ENCODE measurements at places on chromosomes 7 and 10.

- no peak for DNase-seq
Measured at GRCh38 chr10:86182595-86182994, 184.0 kb downstream of the GRID1 start.

GRCh38 chr7:126727930-126728391, 524.8 kb downstream of the GRM8 start:
- DNase-seq = no peak

DNA sequence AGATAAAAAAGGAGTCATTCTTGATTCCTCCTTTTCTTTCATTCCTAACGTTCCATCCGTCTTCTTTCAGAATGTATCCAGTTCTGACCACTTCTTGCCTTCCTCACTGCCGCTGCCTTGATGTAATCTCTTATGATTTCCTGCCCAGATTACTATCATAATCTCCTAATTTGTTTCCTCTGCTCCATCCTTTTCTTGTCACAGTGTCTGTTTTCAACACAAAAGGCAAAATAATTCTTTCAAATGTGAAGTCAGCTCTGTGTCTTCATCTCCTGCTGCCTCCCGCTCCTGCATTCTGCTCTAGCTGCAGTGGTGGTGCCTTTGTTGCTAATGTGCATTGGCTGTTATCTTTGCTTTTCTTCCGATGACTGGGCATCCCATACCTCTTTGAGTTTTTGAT, 150.9 kb downstream of the SND1 start:
- DNase-seq = no peak

DNA sequence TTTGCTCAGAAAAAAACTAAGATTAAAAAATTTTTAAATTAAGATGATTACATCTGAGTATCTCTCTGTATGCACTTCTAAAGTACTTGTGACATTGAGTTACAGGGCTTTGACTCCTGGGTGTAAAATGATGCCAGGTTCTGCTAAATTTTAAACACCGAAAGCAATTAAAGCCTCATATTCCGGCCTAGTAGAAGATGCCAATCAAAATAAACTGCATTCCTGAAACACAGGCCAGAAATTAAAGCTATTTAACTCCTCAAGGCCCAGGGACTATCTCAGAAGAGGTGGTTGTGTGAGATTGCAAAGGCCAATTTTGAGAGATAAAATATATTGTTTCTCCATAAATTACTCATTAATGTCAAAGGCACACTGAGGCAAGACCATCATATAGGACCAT, 388.3 kb downstream of the KIF20B start:
- DNase-seq = no peak

- DNase-seq = no peak
Measured at GRCh38 chr10:79407811-79408795, 37.3 kb downstream of the ZCCHC24 start.

- DNase-seq = no peak
Measured at GRCh38 chr7:104367926-104368325, 39.5 kb downstream of the LHFPL3 start.

DNA sequence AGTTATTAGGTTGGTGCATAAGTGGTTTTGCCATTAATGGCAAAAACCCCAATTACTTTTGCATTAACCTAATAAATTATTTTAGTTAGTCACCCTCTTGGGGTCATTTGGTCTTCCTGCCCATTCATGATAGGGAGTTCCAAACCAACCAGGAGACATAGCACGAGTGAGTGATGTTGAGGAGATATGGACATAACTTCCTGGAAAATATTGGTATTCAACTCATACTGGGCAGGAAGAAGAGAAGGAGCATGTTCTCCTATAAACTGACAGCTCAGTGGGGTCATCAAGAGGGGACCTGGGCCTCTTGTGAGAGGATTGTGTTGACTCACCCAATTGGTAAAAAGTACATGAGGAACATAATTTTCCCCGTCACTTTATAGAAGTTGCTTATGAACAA, 23.7 kb downstream of the SPAG6 start:
- DNase-seq = no peak

- no peak for DNase-seq
Measured at GRCh38 chr10:74947781-74948401, 121.5 kb downstream of the KAT6B start.

- DNase-seq = no peak
Measured at GRCh38 chr10:74927701-74928100, 101.3 kb downstream of the KAT6B start.

GRCh38 chr10:107092321-107092720, 72.2 kb downstream of the SORCS1 start:
- DNase-seq = no peak

GRCh38 chr10:68831961-68832455, 4.7 kb downstream of the STOX1 start:
- DNase-seq = no peak

- DNase-seq = no peak
Measured at GRCh38 chr10:49527061-49527460, 11.9 kb downstream of the ERCC6 start.

DNA sequence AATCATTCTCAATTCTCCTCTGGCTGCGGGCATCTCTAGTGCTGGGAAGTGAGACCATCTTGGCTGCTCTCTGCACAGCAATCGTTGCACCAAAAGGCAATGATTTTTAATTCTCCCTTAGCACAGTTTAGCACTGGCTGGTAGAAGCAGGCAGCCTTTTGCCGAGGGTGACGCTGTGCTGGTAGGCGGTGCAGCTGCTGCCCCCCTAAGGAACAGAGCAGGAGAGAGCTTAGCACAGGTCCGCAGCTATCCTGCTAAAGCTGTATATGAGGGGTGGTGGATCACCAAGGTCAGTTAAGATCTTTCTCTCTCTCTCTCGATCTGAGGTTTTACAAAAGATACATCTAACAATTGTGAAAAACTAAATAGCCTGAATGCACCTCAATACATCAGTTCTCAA, 390.1 kb downstream of the GATA3 start:
- peak; percentile 17 for DNase-seq

- DNase-seq = no peak
Measured at GRCh38 chr7:130758429-130759056, 24.5 kb upstream of the KLF14 start.

- DNase-seq = no peak
Measured at GRCh38 chr7:2520761-2521290, 1.3 kb downstream of the LFNG start.

- DNase-seq = no peak
Measured at GRCh38 chr7:50409856-50410745, 40.0 kb downstream of the FIGNL1 start.

DNA sequence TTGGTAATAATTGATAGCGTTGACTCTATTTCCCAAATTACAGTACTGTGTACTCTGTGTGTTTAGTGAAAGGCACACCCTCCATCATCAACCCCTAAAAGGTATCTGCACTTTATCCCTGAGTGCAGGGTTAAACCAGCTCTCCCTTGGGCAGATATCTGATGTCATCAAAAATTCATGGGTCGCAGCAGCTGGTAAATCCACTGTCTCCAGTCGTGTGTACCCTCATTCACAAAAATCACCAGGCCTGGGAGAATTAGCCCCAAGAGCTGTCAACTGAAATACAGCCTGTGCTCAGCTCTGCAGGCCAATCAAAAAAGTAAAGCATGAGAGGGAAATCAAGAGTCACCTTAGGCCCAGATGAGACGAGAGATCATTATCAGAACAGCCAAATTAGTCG, 103.7 kb downstream of the HIP1 start:
- DNase-seq = no peak

GRCh38 chr10:62082729-62083411, 181.4 kb downstream of the ARID5B start:
- DNase-seq = no peak

GRCh38 chr7:128206017-128206746, 34.9 kb upstream of the LEP start:
- no peak for DNase-seq

- DNase-seq = no peak
Measured at GRCh38 chr7:46549892-46550639, 629.0 kb upstream of the IGFBP3 start.

DNA sequence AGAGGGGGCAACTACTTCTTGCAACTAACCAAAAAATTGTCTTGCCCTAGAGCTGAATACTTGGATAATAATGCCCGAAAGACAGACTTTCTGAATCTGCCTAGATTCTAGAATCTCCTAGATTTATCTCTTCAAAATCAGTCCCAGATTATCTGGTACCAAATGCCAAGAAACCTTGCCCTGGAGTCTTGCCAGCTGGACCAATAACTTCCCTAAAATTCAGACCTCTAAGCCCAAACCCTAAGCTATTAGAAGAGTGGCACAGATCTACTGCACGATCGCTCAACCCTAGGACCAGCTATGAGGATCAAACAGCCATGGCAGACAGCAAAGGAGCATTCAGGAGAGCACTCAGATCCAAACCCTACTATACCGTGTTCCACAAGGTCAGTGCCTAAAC, 45.0 kb downstream of the ARMH3 start:
- no peak for DNase-seq

DNA sequence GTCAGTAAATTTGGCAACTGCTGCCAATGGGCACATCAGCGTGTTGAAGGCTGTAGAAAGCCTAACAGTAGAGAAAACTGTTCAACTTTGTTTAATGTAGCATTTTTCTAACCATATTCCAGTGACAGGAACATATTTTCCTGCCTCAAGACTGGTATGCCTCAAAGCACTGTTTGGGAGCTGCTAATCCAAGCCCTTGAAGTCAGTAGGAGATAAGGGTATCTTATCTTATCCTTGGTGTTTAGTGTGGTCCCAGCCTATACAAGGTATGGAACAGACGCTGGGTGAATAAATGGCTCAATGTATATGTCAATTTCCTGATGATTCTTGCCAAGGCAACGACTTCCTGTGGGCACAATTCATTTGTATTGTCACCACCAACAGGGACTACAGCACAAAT, 97.5 kb upstream of the CREB5 start:
- DNase-seq = no peak

GRCh38 chr10:9096288-9096687, 1041.8 kb downstream of the GATA3 start:
- DNase-seq = peak; percentile 4

GRCh38 chr10:1627945-1628344, 109.4 kb downstream of the ADARB2 start:
- no peak for DNase-seq

- no peak for DNase-seq
Measured at GRCh38 chr7:127252778-127253280, at the start of gene GRM8. Gene GRM8, minus strand, starts transcription at chr7:127252941.

DNA sequence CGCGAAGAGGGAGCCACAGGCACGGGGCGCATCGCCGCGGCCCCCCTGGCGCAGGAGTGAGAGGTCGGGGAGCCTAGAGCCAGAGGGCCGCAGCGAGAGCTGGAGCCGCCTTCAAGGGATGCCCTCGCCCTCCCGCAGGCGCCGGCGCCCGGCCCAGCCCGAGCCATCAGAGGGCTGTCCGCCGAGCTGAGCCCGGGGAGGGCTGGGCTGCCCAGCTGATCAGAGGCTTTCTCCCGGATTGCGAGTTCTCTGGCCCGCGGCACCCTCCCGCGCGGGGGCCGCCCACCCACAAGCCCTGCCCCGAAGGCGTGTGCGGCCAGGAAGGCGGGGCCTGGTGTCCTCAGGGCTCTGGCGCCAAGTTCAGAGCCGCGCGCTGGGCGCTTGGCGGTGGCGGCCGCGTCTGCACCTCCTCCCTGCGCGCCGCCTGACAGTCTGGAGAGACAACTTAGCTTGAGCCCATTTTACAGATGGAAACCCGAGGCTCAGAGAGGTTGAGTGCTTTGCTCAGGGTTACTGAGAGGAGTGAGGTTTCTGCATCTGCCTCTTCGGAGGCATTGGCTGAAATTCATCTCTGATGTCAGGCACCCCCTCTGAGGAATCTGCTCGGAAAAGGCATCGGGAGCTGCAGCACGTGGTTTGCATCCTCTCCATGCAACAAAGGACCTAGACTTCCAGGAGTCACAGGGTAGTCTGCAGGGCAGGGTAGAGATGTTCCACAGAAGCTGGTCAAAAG, 3.8 kb upstream of the ANTXRL start:
- DNase-seq = peak; percentile 60

GRCh38 chr10:104033966-104034365, 51.7 kb downstream of the COL17A1 start:
- DNase-seq = no peak

GRCh38 chr7:140230516-140230860, 53.7 kb upstream of the KDM7A start:
- DNase-seq = peak; percentile 73

- no peak for DNase-seq
Measured at GRCh38 chr7:143407287-143408251, 1.1 kb downstream of the EPHA1 start.

- no peak for DNase-seq
Measured at GRCh38 chr7:95092324-95092723, 184.9 kb downstream of the PPP1R9A start.

- no peak for DNase-seq
Measured at GRCh38 chr10:78388331-78389050, 354.8 kb downstream of the RPS24 start.

DNA sequence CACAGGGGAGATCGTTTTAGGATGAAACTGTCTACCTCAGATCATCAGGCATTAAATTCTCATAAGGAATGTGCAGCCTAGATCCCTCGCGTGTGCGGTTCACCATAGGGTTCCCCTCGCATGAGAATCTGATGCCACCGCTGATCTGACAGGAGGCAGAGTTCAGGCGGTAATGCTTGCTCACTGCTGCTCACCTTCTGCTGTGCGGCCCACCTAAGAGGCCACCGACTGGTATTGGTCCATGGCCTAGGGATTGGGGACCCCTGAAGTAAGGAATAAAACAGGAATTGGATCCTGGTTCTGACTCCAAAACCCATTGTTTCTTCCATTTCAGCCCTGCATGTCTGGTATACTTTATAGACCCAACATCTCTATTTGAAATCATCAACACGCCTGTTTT, 4.1 kb downstream of the NOD1 start:
- no peak for DNase-seq

GRCh38 chr7:131633342-131633843, 77.0 kb upstream of the PODXL start:
- DNase-seq = no peak

DNA sequence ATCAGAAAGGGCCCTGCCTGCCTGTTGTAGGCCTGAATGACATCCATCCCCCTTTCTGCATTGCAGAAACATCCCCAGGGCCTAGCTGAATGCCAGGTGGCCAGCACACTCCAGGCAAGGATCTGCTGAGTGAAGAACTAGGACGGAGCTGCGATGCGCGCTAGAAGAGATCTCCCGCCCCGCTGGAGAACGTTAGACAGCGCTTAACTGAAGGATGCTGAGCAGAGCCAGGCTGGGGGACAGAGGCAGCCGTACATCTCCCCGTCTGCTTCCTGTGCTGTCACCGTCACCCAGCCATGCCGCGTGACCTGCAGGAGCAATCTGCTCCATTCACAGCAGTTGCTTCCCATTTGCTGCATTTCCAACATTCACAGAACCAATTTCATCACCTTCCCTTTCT, 73.3 kb downstream of the FAM53B start:
- DNase-seq = no peak
